ENCODE measurements at places on chromosomes 12 and 14.

GRCh38 chr12:101616027-101616494, 21.3 kb downstream of the MYBPC1 start:
- no peak for DNase-seq

DNA sequence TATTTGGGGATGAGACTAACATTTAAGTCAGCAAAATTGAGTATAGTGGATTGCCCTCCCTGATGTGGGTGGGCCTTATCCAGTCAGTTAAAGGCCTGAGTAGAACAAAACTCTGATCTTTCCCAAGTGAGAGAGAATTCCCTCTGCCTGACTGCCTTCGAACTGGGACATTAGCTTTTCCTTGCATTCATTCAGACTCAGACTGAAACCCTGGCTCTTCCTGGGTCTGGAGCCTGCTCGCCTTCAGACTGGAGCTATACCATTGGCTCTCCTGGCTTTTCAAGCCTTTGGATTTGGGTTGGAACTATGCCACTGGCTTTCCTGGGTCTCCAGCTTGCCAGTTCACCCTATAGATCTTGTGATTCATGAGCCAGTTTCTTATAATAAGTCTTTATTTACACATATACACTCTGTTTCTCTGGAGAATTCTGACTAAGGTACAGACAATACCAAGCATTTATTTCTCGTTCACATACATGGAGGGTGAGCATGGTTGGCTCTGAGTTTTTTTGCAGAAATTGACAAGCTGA, 296.5 kb downstream of the ERC1 start:
- DNase-seq = no peak

DNA sequence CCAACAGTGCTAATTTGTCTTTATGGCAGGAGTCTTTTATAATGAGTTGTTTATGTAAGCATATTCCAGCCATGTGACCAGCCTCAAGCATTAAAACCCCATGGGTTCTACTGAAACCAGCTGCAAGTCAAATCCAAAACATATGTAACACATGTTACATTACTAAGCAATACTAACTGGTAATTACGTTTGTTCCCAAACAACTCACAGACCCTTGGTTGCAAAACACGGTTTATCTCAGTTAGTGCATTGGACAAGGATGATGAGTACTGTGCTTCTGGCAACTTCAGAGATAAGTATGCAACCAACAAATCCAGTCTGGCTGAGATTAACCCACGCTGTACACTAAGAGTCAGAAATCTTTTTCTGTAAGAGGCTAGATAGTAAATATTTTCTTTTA, 110.1 kb upstream of the FAR2 start:
- no peak for DNase-seq

DNA sequence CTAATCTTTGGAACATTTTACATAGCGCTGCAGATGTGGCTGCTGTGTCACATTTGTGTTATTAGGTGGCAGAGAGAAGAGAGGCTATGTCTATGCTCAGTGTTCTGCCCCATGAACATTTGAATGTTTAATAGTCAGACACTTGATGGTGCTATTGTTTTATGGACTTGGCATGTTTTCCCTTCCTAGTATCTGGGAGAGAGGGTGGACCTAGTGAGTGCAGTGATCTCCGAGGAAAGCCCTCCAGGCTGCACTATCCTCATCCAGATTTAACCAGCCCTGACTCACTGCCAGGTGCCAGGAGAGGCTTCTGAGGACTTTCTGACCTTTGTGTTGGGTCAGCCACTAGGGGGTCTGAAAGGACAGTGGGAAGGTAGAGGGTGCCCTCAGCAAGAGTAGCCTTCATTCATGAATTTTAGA, 24.3 kb downstream of the ZFC3H1 start:
- DNase-seq = no peak

GRCh38 chr14:36096090-36096489, 80.4 kb downstream of the PTCSC3 start:
- DNase-seq = no peak

- DNase-seq = no peak
These were observed 103.7 kb upstream of the IFNG-AS1 start for GRCh38 chr12:67885375-67886169.

GRCh38 chr12:92656911-92657310, 45.9 kb upstream of the PLEKHG7 start:
- no peak for DNase-seq

DNA sequence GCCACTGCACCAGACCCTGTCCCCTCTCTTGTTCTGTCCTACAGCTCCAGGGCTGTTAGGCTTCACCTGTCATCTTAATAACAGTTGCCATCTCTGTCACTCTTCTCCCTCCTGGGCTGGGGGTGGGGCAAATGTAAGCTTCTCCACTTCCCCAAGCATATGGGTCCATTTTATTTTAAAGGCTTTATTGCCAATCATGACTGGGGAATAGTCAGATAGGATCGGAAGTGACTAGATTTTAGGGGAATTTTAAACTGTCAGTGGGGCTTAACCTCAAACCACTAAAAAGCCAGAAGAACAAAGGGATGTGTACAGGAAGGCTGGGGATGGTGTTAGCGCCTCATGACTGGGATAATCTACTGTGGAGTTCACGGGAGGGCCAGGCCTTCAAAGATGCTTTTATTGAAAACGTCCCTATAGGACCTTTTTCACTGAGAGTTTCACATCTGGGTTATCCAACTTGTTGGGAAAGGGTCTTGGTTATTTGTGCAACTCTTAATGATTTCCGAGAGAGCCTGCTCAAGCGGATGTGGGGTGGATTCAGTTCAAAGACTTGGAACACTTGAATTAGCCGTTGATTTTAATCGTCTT, 41.6 kb downstream of the CHST11 start:
- DNase-seq = no peak

DNA sequence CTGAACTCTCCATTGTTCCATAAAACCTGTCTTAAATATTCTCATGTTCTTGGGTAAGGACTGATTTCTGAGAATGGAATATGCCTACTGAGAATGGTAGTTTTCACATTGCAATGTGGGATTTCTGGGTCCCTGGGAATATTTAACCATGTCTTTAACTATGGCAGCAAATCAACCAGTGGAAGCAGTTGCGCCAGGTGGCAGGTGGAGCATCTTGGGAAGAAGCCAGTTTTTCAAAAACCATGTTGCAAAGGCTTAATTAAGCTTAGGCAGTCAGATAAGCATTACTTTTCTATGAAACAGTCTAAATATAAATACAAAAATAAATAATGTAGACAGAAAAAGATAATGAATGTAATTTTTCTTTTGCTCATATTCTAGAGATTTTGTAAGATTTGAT, 448.1 kb downstream of the ADAMTS20 start:
- DNase-seq = no peak

- DNase-seq = no peak
These were observed 49.9 kb downstream of the LRP6 start for GRCh38 chr12:12217018-12217359.

DNA sequence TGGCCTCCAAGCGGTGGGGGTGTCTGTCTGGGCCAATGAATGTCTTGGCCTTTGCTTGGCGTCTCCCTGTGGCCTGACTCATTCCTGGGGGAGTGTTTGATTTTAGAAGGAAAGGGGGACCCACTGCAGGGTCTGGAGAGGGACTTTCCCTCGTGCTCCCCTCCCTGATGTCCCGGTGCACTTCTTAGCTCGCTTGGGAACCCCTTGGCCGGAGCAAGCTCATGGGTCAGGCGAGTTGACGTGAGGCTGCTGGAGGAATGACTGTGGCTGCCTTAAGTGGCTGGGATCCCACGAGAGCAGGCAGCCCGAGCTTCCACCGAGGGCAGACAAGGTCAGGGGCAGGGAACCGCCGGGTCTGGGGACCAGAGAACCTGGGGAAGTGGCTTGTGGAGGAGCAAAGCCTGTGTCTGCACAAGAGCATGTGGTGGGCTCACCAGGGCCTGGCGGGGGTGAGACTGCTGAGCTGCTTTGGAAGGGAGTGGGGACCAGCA, 218.4 kb upstream of the C14orf180 start:
- DNase-seq = no peak

DNA sequence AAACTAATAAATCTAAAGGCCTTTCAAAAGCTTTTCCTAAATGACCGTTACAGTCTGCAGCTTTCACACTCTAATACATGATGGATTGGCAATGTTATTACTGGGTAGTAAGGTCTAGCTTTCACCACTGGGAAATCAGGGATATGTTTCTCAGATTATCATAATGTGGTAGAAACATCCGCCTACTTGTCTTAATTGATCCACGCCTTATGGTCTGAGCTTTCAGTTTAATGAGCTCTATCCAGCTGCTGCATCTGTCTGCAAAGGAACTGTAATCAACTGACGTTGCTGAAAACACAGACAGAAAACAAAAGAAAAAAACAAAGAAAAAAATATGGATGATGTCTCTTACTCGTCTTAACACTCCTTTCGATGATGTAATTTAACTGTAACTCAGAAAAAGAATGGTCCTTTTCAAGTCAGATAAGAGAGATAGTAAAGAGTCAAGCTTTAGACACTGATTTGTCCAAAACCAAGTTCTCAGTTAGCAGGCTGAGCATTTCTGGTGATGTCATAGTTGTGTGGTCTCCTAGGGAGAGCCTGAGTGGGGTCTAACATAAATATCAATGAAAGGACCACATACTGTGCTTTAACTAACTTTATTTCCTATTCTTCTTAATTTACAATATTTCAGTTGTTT, 85.9 kb downstream of the C2CD5 start:
- no peak for DNase-seq

DNA sequence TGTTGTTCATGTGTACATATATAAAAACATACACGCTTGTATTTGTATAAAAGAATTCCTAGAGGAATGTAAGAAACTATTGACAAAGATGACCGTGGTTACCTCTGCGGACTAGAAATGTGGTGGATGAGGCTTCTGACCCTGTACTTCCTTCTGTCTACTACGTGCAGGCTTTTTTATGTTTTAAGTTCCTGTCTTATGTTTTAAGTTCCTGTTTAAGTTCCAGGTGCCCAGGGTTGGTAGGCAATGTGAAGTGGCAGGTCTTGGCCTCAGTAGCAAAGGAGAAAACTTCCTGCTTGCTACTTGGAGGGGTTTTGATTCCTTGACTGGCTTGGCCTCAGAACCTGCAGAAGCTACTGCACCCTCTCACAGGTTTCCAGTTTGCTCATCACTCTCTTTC, 11.6 kb downstream of the POMT2 start:
- no peak for DNase-seq

DNA sequence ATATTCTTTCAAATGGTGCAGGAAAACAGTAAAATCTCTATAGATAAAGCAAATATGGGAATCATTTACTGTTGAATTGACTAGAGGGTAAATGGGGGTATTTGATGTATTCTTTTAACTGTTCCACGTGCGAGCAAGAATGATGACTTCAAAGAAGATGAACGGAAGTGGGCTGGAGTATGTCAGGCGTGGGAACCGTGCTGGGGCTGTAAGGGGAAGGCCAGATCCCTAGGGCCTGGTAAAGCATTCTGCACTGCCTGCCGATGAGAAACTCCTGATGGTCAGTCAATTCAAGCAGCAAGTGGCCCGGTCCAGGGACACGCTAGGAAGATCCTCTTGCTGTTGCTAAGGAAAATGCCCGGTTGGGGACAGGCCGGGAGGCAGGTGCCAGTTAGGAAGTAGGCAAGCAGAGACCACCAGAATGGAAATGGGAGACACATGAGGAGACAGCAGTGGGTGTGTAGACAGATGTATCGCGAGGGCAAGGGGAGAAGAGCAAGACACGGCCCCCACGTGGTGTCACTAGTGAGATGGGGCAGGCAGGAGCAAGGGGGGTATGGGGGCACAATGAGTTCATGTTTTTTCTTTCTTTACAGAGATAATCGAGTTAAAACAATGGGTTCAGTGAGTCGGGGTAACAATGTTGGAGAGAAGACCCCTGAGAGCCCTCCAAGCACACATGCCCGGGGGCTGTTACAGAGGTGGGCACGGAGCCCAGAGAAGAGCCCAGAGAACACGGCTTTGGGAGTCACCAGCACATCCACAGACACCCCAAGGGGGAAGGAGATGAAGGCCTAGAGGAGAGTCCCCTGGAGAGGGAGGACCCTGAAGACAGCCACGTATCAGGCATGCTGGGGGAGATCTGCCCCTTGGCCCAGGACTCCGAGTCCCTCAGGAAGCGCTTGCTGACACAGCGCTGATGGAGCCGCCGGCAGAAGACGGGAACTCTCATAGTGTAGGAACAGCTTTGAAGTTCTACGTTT, 37.2 kb downstream of the FBXO21 start:
- DNase-seq = no peak

GRCh38 chr14:97943619-97944018, 1146.4 kb downstream of the VRK1 start:
- peak; percentile 3 for DNase-seq

GRCh38 chr12:101670007-101670671, 27.3 kb upstream of the CHPT1 start:
- DNase-seq = no peak

GRCh38 chr14:90440021-90440451, 43.2 kb downstream of the CALM1 start:
- DNase-seq = no peak

DNA sequence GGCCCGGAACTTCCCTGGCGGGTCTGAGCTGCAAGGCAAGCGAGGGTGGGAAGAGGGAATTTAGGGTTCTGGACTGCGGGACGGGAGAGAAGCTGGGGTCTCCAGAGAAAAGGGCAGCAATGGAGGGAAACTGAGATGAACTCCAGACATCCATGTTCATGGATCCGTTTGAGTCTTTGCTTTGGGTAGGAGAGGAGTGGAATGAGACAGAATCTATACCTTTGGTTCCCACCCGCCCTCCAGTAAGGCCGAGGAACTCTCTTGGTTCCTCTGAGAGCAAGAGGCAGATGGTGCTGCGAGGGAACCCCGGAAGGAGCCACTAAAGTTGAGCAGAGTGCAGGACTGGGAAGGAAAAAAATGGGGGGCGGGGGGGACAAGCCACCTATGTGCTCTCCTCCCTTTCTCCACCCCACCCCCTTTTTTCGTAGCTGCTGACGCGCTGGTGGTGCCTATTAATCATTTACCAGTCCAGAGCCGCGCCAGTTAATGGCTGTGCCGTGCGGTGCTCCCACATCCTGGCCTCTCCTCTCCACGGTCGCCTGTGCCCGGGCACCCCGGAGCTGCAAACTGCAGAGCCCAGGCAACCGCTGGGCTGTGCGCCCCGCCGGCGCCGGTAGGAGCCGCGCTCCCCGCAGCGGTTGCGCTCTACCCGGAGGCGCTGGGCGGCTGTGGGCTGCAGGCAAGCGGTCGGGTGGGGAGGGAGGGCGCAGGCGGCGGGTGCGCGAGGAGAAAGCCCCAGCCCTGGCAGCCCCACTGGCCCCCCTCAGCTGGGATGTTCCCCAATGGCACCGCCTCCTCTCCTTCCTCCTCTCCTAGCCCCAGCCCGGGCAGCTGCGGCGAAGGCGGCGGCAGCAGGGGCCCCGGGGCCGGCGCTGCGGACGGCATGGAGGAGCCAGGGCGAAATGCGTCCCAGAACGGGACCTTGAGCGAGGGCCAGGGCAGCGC, 1.2 kb downstream of the SSTR1 start:
- no peak for DNase-seq

- no peak for DNase-seq
These were observed 111.1 kb upstream of the KRR1 start for GRCh38 chr12:75622492-75622891.

GRCh38 chr14:94885481-94886155, 115.7 kb upstream of the GSC start:
- no peak for DNase-seq
